Cardiac septum (tissue), 1 donor: ENCODE measurements at places on chromosomes 13 and 19.

DNA sequence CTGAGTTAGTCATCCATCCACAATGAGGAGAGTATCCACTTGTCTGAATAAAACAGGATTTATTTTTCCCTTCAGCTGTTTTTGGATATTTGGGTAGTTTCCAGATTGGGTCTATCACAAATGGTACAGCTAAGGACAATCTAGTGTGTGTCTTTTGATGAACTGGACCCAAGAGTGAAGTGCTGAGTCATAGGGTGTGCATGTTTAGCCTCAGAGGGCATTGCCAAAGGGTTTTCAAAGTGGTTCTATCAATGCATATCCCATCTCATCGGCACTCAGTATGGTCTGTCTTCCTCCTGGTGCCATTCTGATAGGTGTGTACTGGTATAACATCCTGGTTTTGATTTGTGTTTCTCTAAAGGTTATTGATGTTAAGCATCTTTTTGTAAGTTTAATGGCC, 62.3 kb downstream of the GSX1 start:
- no peak for DNase-seq

DNA sequence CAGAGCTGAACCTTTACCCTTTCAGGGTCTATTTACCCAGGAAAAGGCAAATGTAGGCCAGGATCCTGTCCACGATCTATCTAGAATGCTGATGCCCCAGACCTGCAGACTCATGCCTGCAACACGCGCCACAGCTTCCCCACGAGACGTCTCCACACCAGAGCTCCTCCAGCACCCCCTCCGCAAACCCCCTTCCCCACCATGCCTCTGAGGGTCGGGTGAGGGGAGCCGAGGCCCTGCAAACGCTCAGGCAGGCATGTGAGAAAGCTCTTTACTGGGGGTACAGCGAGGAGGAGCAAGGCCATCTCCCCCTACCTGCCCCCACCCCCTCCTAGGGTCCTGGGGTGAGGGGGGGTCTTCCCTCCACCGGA, 8.9 kb downstream of the DYRK1B start:
- DNase-seq = peak; percentile 54

GRCh38 chr19:53374288-53374687, 8.8 kb downstream of the ZNF525 start:
- no peak for DNase-seq

DNA sequence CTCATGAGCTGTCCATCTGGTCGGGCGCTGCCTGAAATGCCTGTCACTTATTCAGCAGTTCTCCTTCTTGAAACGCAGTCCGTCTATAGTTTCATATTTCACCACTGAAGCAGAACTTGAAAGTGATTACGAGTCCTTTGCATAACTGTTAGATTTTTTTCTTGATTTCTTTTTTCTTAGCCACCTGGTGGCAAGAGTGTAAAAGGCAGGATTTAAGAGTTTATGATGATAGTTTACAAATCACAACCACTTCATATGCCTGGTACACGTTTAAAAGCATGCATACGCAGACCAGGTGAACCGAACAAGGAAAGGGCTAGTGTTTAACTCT, 45.8 kb downstream of the GGACT start:
- DNase-seq = no peak

GRCh38 chr19:35663981-35664380, 2.3 kb upstream of the UPK1A start:
- DNase-seq = no peak

- DNase-seq = no peak
These were observed 53.2 kb upstream of the GAS6 start for GRCh38 chr13:113917096-113917495.

GRCh38 chr13:110269509-110270185, 37.3 kb downstream of the COL4A1 start:
- no peak for DNase-seq
